Muscle of arm (tissue), 14 donors: ENCODE measurements at places on chromosomes 1 and 21.

- DNase-seq: no peak
These were observed 4.1 kb upstream of the GRIK1 start for GRCh38 chr21:29943885-29944284.

- peak; percentile 78 for DNase-seq
These were observed 673.3 kb downstream of the KCNT2 start for GRCh38 chr1:195934817-195935553.

- no peak for DNase-seq
These were observed 19.4 kb downstream of the ENO1 start for GRCh38 chr1:8858888-8859706.

DNA sequence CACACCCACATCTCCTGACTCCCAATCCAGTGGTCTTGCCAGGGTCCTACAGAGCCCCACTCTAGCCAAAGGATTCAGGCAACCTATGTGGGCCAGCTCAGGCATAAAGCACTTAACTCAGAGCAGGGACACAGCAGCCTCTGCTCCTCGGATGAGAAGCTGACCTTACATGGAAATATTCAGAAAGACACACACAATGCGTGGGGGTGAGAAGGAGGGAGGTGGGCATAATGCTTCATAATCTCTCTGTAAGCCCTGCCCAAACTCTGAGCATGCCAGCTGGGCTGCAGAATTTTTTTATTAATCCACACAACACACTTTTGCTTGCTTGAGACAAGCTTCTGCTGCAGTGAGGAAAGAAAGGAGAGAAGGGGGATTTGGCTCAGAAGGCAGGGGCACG, 21.6 kb downstream of the KCND3 start:
- DNase-seq: no peak

GRCh38 chr1:75614399-75614756, 3.5 kb upstream of the SLC44A5 start:
- no peak for DNase-seq
